ENCODE measurements at places on chromosomes 5 and 9.
A peak's percentile ranks its signal among the peaks of the same experiment; 100 is the strongest.

DNA sequence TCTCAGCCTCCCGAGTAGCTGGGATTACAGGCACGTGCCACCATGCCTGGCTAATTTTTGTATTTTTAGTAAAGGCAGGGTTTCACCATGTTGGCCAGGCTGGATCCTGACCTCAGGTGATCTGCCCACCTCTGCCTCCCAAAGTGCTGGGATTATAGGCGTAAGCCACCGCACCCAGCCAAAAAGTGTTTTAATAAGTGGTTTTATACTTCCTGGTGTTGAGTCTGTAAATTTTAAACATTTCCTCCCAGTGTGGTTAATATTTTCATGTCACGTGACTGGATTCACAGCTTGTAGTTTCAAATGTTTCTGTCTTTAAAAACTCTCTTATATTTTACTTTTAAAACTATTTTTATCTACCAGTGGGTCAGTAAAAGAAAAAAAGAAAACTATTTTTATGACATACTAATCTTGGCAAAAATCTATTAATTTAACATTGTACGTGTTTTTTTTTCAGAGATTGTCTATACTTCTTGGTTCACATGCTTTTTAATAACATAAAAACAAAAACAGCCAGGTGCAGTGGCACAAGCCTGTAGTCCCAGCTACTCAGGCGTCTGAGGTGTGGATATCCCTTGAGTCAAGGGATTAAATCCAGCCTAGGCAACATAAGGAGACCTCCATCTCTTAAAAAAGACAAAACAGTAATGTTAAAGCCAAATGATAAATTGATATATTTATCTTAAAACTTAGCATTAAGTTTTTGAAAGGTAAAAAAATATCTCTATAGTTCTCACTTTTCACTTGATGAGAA, 117.1 kb downstream of the DMXL1 start:
- DNase-seq, result peak; percentile 8

GRCh38 chr5:179171251-179171815, 111.2 kb downstream of the ZNF354C start:
- no peak for DNase-seq

- peak; percentile 56 for DNase-seq
Observed at GRCh38 chr5:133287500-133287899, 235.7 kb downstream of the HSPA4 start.

DNA sequence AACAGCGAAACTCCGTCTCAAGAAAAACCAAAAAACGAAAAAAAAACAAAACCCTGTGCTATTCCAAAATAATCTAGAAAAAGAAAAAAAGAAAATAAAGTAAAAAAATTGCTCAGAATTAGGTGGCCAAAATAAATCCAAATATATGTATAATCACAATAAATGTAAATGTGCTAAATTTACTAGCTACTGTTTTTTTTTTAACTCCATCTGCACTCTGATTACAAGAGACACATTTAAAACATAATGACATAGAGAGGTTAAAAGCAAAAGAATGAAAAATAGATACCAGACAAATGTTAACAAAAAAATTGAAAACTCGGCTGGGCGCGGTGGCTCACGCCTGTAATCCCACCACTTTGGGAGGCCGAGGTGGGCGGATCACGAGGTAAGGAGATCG, 66.1 kb downstream of the FGF1 start:
- DNase-seq, result no peak

- no peak for DNase-seq
Observed at GRCh38 chr5:1402611-1403255, 42.5 kb downstream of the SLC6A3 start.

- DNase-seq, result no peak
Observed at GRCh38 chr9:131396626-131397025, 2.7 kb downstream of the PRRC2B start.

DNA sequence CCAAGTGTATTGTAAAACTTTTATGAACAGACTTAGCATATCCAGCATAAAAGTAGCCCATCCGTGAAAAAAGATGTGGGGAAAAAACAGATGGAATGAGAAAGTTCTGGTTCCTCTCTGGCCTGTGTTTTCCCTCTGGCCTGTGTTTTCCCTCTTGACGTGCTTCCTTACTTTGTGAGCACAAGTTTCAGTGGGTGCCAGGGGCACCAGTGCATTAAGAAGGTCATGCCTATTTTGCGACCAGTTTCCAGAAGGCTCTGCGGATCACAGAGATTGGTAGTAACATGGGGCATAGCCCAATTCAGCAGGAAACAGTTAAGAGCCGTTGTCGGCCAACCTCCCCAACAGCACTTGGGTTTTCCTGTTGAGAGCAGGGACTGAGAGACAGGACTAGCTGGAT, 43.7 kb downstream of the IQGAP2 start:
- no peak for DNase-seq

DNA sequence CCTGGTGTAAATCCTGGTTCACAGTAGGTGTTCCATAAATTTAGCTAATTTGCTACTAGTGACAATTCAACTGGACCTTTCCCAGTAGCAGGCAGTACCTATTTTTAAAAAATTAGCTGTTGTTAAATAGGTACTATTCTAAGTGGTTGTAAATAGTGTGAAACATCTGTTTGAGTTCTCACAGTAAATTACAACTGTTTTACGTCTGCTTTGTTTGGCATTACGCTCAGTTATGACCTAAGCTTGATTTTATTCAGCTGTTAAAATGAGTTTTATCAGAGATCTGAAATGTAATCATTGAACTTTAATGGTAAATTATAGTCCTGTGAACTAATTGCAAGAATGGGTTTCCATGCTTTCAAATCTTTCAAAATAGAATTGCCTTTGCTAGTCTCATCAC, 93.9 kb downstream of the GPBP1 start:
- no peak for DNase-seq

GRCh38 chr9:95425910-95426551, 90.7 kb downstream of the PTCH1 start:
- DNase-seq, result no peak

DNA sequence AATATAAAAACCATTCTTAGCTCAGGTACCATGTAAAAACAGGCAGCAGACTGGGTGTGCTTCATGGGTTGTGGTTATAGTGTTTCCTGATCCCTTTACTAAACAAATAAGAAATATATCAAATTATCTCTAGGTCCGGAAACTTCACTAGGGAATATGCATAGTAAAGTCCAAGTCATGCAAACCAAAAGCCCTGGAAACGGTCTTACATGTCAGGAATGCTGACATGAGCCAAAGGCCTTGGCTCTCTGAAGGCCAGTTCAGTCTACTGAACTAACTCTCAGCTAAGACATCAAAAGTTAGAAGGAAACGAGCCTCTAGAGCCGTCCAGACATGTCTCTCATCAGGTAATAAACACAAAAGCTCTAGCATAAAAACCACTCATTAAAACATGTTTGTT, 778.9 kb upstream of the ZNF608 start:
- DNase-seq, result no peak

GRCh38 chr9:16445141-16445920, 425.1 kb downstream of the BNC2 start:
- no peak for DNase-seq

- no peak for DNase-seq
Observed at GRCh38 chr5:93596676-93597490, 13.9 kb downstream of the NR2F1 start.

GRCh38 chr9:112115970-112116753, 58.9 kb downstream of the SUSD1 start:
- no peak for DNase-seq

- no peak for DNase-seq
Observed at GRCh38 chr5:76326577-76327302, 76.3 kb upstream of the IQGAP2 start.

DNA sequence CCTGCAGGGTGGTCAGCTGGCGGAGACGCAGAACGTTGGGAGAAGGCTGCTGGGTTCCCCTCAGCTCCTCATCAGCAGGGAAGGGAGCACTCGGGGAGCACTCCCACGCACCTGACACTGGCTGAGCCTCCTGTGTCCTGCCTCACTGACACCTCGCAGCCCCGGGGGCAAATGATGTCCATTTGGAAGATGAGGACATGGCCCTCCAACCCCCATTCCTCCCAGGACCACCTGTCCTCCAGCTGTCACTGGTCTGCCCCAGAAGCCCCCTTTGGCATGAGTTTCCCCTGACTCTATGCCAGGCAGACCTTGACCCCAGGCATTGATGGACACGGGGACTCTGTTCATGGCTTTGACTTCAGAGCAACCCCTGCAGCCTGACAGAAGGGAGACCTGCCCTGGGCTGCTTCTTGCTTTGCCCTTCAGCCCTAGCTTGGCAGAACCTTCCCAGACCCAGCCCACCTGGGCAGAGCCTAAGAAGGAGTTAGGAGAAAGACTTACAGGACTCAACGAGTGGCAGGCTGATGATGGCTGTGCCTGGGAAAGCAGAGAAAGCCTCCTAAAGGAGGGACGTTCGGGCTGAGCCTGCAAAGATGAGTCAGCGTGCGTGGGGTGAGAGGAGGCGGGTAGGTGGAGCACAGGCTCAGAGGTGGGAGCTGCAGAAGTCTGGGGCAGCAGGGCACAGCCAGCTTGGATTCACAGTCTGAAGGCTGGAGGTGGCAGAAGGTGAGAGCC, 90.6 kb downstream of the LMX1B start:
- DNase-seq, result peak; percentile 44

DNA sequence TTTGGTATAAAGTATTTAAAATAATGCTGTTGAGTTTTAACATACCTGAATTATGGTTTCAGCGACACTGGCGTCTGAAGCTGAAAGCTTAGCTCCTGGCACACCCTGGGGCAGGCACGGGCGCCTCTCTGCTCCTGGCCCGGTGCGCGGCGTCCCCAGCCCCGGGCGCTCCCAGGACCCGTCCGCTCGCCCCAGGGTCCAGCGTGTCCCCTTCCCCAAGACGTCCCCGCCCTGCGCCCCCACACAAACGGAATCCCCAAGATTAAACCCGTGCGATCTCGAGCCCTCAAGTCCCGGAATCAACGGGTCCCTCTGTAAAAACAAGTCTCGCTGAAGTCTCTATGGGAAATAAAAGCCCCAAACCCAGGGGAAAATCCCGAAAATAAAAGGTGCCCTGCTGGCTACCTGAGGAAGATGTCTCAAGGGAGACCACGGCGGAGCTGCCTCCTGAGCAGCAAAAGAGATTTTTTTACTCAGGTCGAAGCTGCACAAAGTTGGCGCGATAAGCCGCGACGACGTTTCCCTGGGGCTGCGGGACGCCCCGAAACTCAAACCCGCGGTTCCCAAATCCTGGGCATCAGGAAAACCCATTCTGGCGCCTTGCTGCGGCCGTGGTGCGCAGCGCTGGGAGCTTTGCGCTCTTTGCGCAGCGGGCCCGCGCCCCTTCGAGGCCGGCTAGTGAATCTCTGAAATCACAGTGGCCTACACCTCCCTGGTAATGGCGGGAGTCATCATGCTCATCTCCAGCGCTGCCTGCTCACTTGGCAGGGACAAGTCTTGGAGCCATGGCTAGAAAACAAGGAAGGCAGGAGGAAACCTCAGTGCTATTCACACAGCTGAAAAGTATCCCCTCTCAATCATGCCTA, 6.3 kb upstream of the IFNA8 start:
- no peak for DNase-seq

GRCh38 chr9:137756045-137756744, 121.4 kb upstream of the CACNA1B start:
- DNase-seq, result no peak

GRCh38 chr9:18194316-18194715, 279.6 kb upstream of the ADAMTSL1 start:
- no peak for DNase-seq

GRCh38 chr9:14455243-14455642, 141.3 kb upstream of the NFIB start:
- DNase-seq, result no peak

GRCh38 chr5:14599476-14600127, 18.0 kb downstream of the OTULINL start:
- DNase-seq, result no peak
